Small intestine (tissue), 16 donors: ENCODE measurements at places on chromosomes 1 and 21.
A peak's percentile ranks its signal among the peaks of the same experiment; 100 is the strongest.

DNA sequence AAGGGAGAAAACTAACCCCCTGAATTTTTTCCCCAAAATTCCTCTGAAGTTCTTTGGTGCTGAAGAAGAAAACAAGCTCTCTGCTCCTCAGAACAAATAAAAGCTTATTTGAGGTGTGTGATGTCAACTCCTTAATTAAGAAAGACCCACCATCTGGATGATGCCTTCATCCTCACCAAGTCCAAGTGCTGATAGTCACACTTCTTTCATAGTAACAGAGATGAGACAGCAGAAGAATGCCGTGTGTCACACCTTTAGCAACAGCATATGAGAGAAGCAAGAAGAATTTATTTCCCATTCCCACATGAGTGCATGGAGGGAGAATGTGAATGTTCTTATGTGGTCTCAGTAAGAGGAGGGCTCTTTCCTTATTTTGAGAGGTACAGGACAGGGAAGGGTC is 91.2 kb downstream of the TGFB2 start:
- H3K4me3 ChIP-seq, result no peak overlapping the region
- DNase-seq, result no peak

GRCh38 chr1:181326348-181326747 is 157.0 kb upstream of the CACNA1E start:
- no peak for DNase-seq
- no peaks in the 10 kb centered on the region for H3K27me3 ChIP-seq
- H3K36me3 ChIP-seq, result no peaks in the 10 kb centered on the region
- H3K4me3 ChIP-seq, result no peak overlapping the region
- no peaks in the 10 kb centered on the region for H3K4me1 ChIP-seq
- H3K27ac ChIP-seq, result no peak overlapping the region

GRCh38 chr1:97092824-97093223 is 371.2 kb downstream of the PTBP2 start:
- DNase-seq, result no peak
- H3K27ac ChIP-seq, result no peak overlapping the region
- no peaks in the 10 kb centered on the region for H3K27me3 ChIP-seq
- no peaks in the 10 kb centered on the region for H3K4me1 ChIP-seq
- H3K4me3 ChIP-seq, result no peak overlapping the region

DNA sequence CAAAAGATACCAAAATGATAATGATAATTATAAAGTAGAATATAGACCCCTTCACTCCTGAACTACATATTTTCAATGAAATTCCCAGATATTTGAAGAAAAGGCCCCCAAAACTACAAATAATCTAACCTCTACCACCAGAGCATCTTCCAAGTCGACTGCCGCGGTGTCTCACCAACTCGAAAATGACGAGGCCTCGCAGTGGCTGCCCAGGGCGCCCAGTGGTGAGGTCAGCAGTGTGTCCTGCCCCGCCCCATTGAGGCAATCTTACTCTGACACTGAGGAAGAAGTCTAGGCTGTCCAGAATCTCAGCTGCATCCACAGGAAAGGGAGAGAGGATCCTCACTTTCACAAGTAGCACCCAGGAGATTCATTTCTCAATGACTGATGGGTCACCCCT is 5.2 kb downstream of the DUSP10 start:
- H3K4me1 ChIP-seq, result no peaks in the 10 kb centered on the region
- H3K4me3 ChIP-seq, result no peak overlapping the region
- peaks cover 10% of the 10 kb centered on the region for H3K36me3 ChIP-seq
- DNase-seq, result no peak

- H3K4me3 ChIP-seq, result no peak overlapping the region
- H3K27me3 ChIP-seq, result no peaks in the 10 kb centered on the region
- H3K27ac ChIP-seq, result peak overlapping the region; percentile 59
- DNase-seq, result peak; percentile 78
These were observed 6.8 kb upstream of the SLAMF9 start for GRCh38 chr1:159960721-159961381.

DNA sequence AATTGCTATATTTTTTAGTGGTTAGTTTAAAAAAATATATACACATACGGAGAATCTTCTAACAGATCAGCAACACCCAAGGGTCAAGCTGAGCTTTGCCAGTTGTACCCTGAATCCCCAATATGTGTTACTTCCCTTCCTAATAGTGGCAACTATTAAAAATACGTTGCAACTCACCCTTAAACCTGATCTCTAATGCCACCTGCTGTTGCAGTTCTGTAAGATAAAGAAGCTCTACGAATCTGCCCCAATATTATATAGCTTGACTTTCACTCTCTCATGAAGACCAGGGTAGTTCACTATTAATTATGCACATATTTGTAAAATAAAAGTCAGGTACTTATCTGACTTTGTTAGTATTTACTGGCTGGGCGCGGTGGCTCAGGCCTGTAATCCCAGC is 58.4 kb downstream of the ASH1L start:
- peaks cover 8% of the 10 kb centered on the region for H3K4me1 ChIP-seq
- H3K27me3 ChIP-seq, result no peaks in the 10 kb centered on the region
- no peaks in the 10 kb centered on the region for H3K36me3 ChIP-seq
- H3K27ac ChIP-seq, result no peak overlapping the region

- no peaks in the 10 kb centered on the region for H3K36me3 ChIP-seq
- H3K4me3 ChIP-seq, result no peak overlapping the region
- H3K27me3 ChIP-seq, result no peaks in the 10 kb centered on the region
- DNase-seq, result no peak
These were observed 3.0 kb downstream of the C1QC start for GRCh38 chr1:22646384-22646783.

GRCh38 chr1:179547021-179547535 is 28.7 kb downstream of the NPHS2 start:
- H3K27me3 ChIP-seq, result no peaks in the 10 kb centered on the region
- DNase-seq, result no peak
- no peak overlapping the region for H3K4me3 ChIP-seq
- H3K27ac ChIP-seq, result no peak overlapping the region

GRCh38 chr1:41513383-41513735 is 28.9 kb upstream of the EDN2 start:
- no peak for DNase-seq
- H3K27ac ChIP-seq, result no peak overlapping the region
- H3K4me3 ChIP-seq, result no peak overlapping the region

DNA sequence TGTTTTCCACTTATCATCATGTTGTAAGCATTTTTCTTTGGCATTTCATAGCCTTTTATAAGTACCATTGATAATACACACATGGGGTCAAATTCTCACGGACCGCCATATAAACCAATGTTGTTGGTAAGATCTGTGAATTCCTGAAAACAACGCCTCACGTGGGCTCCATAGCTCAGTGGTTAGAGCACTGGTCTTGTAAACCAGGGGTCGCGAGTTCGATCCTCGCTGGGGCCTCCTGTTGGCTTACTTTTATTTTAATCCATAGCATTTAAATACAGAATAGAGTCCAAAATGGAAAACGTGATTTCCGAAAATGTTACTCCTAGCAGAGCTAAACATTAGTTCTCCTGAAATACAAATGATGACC is 83.1 kb downstream of the HHIPL2 start:
- H3K27ac ChIP-seq, result no peak overlapping the region
- no peaks in the 10 kb centered on the region for H3K27me3 ChIP-seq
- H3K4me1 ChIP-seq, result peaks cover 2% of the 10 kb centered on the region

DNA sequence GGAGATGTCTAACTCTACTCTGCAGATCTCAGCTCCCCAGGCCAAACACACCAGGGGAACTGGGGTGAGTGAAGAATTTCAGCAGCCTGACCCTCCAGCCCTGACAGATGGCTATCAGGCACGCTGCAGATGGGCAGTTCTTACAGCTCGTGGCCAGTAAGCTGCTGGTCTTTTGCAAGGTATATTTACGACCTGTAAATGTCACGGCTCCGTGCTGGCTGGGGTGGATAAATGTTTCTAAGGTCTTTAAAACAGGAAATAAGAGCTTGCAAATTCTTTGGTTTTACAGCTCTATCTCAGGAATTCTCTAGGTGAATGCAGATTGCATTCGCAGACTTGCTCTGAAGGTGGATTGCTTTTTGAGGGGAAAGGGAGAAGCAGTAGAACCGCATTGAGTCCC is 10.1 kb downstream of the DOP1B start:
- peaks cover 2% of the 10 kb centered on the region for H3K36me3 ChIP-seq
- H3K27me3 ChIP-seq, result no peaks in the 10 kb centered on the region
- DNase-seq, result no peak
- peaks cover 4% of the 10 kb centered on the region for H3K4me1 ChIP-seq
- H3K4me3 ChIP-seq, result no peak overlapping the region

- H3K36me3 ChIP-seq, result peaks cover 31% of the 10 kb centered on the region
- no peak for DNase-seq
- no peak overlapping the region for H3K4me3 ChIP-seq
- no peak overlapping the region for H3K27ac ChIP-seq
- no peaks in the 10 kb centered on the region for H3K27me3 ChIP-seq
These were observed 53.4 kb downstream of the MACO1 start for GRCh38 chr1:25484096-25484495.

GRCh38 chr1:37143800-37144199 is 109.5 kb upstream of the GRIK3 start:
- H3K4me3 ChIP-seq, result no peak overlapping the region
- DNase-seq, result no peak
- H3K36me3 ChIP-seq, result no peaks in the 10 kb centered on the region
- H3K27ac ChIP-seq, result no peak overlapping the region
- H3K4me1 ChIP-seq, result no peaks in the 10 kb centered on the region
- H3K27me3 ChIP-seq, result no peaks in the 10 kb centered on the region

GRCh38 chr21:46412521-46413364 is 45.9 kb upstream of the DIP2A start:
- no peaks in the 10 kb centered on the region for H3K4me1 ChIP-seq
- no peaks in the 10 kb centered on the region for H3K27me3 ChIP-seq
- no peak overlapping the region for H3K27ac ChIP-seq
- peaks cover 44% of the 10 kb centered on the region for H3K36me3 ChIP-seq

DNA sequence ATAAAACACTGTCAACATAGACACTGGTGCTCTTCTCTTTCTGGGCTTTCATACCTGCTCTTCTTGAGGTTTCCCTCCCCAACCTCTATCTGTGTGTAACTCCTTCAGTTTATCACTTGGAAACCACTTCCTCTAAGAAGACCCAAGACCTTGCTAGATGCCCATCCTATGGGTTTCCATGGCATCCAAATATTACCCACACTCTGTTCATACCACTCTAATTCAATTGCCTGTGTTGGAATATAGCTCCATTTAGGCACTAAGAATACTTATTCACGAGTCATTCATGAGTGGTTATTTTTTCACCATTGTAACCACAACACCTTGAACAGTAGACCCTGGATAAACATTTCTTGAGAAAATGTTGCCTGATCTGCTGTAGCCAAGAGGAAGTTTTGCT is 231.1 kb upstream of the SGIP1 start:
- H3K36me3 ChIP-seq, result no peaks in the 10 kb centered on the region
- no peak overlapping the region for H3K4me3 ChIP-seq
- no peak for DNase-seq
- no peaks in the 10 kb centered on the region for H3K27me3 ChIP-seq

DNA sequence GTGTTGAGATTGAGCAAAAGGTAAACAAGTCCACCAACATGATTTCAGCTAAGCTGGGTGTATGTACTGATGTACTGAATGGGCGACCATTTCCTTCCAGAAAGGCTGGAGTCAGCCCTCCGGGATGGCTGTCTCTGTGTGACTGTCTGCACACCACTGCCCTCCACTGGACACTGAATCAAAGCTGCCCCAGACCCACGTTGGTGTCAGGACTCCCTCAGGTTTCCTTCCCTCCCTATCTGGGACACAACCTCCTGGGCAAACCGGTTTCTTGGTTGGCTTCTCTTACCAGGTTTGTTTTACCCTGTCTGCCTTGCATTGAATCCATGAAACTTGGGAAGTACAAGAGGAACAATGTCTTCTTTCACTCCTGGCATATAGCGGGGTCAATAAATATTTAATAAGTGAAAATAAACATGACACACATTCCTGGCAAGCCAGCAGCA is 5.3 kb upstream of the SRP9 start:
- no peaks in the 10 kb centered on the region for H3K36me3 ChIP-seq
- DNase-seq, result peak; percentile 93
- H3K4me3 ChIP-seq, result no peak overlapping the region
- no peak overlapping the region for H3K27ac ChIP-seq

- no peak overlapping the region for H3K4me3 ChIP-seq
- no peaks in the 10 kb centered on the region for H3K4me1 ChIP-seq
- H3K27me3 ChIP-seq, result no peaks in the 10 kb centered on the region
- H3K27ac ChIP-seq, result no peak overlapping the region
These were observed 73.0 kb downstream of the SWT1 start for GRCh38 chr1:185229981-185230380.

DNA sequence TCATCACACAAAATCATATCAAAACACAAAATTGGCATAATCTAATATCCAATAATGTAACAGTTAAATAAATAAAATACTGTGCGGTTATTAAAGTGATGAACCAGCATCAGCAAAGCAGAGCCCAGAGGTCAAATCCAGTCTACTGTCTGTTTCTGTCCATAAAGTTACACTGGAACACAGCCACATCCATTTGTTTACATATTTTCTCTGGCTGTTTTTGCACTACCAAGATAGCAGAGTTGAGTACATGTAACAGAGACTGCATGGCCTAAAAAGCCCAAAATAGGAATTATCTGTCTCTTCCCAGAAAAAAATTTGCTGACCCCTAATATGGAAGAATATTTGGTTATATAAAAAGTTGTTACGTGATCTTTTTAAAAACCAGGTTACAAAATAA is 242.2 kb upstream of the DMRTA2 start:
- H3K4me3 ChIP-seq, result no peak overlapping the region
- H3K4me1 ChIP-seq, result no peaks in the 10 kb centered on the region
- H3K36me3 ChIP-seq, result no peaks in the 10 kb centered on the region
- no peaks in the 10 kb centered on the region for H3K27me3 ChIP-seq
- no peak overlapping the region for H3K27ac ChIP-seq
- no peak for DNase-seq

DNA sequence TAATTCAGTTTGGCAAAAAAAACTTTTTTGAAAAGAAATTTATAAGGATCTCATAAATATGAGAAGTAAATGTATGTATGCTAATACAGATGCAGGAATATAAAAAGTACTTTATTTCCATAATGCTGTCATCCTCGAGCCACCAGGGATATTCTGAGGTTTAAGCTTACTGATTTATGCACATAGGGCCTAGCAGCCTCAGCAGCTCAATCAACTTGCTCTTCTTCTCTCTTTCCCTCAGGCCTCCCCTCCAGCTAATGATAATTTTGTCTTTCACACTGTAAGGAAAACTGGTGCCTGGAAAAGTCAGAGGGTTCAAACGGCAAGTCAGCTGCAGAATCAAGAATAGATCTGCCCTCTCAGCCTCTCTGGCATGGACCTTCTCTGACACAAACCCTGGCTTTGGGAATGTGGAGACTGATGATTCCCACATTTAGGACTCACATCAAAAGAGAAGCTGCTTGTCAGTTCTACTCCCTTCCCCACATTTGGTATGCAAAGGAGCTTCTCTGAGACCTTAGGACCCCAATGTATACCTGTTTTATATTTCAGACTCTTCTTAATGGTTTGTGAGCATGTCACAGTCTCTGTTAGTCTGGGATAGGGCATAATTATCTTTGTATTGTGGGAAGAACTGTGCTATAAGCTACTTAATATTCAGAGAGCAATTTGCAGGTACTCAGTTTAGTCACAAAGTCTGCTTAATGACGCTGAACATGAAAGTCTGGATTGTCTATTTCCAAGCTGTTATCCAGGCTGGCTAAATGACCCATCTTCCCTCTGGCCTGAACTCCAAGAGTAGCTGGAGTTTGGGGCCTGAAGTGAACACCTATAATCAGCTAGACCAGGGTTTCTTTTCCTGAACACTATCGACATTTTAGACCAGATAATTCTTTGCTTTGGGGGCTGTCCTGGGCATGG is 52.1 kb upstream of the DIPK1A start:
- no peaks in the 10 kb centered on the region for H3K36me3 ChIP-seq
